ENCODE measurements at places on chromosomes 1 and 21. TPM values are rescaled to one million over a fixed set of nuclear protein-coding genes. Genes with fewer than 3 reads are reported as not detected.
A peak's percentile ranks its signal among the peaks of the same experiment; 100 is the strongest.

DNA sequence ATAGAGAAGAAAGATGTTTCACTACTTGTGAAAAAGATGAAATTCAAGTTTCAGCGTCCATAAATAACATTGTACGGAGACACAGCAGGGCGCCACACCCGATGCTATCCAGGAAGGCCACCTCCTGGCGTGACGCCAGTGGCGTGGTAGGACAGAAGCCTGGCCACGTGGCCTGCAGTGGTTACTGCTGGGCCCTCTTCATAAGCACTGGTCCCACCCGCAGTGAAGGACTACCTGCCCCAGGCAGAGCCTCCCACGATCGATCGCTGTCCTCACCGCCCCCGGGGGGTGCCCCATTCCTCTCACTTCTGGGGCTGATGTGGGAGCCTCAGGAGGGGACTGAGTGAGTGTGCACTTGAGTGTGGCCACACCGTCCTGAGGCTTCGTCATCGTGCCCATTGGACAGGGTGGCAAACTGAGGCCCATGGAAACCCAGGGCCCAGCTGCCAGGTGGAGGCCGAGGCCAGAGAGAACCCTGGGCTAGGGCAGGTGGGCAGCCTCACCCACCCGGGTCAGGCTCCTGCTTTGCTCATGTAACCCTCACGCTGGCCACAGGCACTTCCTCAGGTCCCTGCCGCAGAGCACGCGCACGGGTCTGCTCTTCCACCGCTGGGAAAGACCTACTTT lies 11.7 kb upstream of the HES5 start:
- no peak for DNase-seq

- no peak for DNase-seq
Measured at GRCh38 chr1:242139442-242139841, 140.5 kb upstream of the MAP1LC3C start.

DNA sequence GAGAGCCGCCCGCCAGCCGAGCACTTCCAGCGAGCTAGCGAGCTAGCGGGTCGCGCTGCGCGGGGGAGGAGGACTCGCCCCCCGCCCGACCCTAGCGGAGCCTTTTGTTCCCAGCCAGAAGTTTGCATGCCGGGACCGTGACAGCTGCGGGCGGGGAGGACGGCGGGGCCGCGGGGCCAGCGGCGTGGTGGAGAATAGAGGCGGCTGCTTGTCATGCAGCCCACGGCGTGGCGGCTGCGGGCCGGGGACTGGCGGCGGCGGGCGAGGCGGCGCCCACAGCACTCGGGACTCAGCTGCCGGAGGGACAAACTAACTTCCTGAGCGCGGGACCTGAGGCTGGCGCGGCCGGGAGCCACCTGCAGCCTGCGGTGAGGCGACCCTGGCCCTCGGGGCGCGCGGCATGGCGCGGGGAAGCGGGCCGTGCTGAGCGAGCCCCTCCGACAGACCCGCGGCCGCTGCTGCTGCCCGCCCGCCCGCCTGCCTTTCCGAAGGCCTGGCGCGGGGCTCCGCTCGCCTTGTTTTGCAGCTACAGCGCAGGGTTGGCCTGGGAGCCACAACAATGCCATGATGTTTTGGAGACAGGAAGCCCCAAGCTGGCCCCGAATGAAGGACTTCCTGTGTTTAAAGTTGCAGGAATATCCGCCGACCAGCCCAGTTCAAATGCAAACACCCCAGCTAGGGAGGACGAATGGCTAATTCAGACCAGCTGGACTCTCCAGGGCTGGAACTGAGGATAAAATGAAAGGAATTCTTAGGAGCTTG lies 82.2 kb upstream of the BMP8A start:
- peak; percentile 60 for DNase-seq

The FOXD2 gene
- 0.31 TPM for total RNA-seq

The NES gene
- 117 TPM for total RNA-seq

GRCh38 chr1:15051882-15052528 lies 101.5 kb upstream of the TMEM51 start:
- DNase-seq, result no peak

- peak; percentile 10 for DNase-seq
Measured at GRCh38 chr1:214292322-214292721, 11.4 kb downstream of the SMYD2 start.

DNA sequence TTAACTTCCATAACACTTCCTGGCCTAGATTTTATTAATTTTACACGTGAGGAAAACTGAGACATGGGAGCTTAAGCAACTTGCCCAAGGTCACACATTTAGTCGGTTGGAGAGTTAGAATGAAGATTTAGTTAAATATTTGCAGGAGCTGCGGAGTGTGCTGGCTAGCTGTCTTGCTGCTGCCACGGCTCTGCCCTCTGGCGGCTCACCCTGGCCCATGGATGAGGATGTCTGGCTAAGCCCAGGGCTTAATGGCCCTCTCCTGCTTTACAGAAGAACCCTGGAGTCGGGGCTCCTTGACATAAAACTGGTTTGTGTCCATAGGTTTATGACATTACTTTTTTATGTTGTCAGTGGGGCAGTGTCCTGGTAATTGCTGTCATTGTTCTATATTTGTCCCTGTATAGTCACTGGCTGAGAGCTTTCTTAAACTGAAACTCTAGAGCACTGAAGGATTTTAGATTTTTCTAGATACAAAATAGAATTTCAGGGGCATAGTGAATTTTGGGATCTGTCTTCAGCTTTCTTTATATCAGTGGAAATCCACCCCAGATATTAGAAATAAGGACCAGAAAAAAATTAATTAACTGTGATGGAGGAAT lies 88.9 kb upstream of the WLS start:
- DNase-seq, result peak; percentile 48

DNA sequence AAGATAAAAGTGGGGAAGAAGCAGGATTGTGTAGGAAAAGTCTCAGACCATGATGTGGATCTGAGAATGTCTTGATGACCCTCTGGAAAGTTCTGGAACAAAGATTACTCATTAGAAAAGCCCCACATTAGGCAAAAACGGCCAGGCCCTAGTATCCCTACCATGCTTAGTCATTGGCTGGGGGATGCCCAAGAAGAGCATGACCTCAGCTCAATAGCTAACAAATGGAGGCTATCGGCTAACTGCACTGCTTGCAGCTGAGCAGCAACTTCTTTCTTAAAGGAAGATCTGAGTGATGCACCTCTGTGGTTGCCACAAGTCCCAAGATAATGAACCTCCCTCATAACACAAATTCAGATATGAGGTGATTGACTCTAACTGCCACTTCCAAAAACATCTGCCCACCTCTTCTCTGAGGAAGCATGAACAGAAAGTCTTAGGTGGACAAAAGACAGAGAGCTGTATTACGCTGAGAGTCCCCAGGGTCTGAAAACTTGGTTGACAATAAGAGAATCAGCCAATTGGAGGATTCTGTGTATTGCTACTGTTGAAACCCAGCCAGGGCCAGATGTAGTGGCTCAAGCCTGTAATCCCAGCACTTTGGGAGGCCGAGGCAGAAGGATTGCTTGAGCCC lies 64.6 kb upstream of the AK4 start:
- DNase-seq, result no peak

GRCh38 chr21:33964706-33965325 lies 49.2 kb upstream of the ATP5PO start:
- peak; percentile 58 for DNase-seq

The WNT3A gene
- not detected for total RNA-seq

The SYF2 gene
- total RNA-seq, result 34.4 TPM

- no peak for DNase-seq
Measured at GRCh38 chr21:16514316-16514715, 784.5 kb downstream of the USP25 start.

The USP21 gene
- total RNA-seq, result 18.9 TPM

GRCh38 chr1:113963281-113963906 lies 15.9 kb upstream of the OLFML3 start:
- DNase-seq, result no peak

The SELENBP1 gene
- 15.2 TPM for total RNA-seq

The NOC2L gene
- total RNA-seq, result 136 TPM

DNA sequence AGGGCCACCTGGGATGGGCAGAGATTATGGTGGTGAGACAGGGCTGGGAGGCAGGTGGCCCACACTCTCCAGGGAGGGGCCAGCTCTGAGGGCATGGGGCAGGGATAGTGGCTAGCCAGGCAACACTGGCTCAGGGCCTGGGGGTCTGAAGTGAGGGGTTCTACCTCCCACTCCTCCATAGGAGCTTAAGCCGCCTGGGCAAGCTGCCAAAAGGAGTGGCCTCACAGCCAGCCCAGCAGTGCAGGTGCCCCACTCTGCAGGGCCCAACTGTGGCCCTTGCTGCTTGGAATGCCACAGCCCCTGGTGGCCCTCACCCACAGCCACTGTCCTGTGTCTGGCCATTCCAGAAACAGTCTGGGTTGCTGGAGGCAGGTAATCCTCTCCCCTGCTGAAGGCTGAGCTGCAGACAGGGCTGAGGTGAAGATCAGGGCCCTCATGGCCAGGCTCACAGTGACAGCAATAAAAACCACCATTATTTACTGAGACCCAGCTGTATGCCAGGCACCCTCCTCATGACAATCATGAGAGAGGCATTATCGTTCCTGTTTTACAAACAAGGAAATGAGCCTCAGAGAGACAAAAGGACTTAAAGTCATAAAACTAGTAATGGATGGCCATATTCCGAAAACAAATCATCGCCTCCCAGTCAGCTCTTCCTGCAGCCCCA lies 31.0 kb downstream of the KIF21B start:
- no peak for DNase-seq

DNA sequence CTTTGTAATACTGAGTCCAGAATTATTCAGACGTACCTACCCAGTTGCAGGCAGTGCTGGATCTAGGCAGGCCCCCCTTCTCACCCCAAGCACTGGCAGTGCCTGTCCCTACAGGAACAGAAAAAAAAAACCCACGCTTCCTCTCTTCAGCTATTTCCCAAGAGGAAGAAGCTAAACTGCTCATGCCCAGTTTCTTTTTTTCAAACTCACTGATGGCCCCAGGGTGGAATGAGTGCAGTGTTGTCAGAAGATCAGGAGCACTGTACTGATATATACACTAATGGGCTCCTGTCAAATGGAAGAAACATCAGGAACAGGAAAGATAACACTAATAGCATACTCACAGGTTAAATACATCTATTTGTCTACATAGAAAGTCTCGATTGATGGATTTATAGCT lies 28.2 kb upstream of the DOCK7 start:
- DNase-seq, result no peak

The KLHDC9 gene
- 1.5 TPM for total RNA-seq

The PLK3 gene
- total RNA-seq, result 43.9 TPM

- DNase-seq, result no peak
Measured at GRCh38 chr1:7145947-7146346, 360.7 kb downstream of the CAMTA1 start.

DNA sequence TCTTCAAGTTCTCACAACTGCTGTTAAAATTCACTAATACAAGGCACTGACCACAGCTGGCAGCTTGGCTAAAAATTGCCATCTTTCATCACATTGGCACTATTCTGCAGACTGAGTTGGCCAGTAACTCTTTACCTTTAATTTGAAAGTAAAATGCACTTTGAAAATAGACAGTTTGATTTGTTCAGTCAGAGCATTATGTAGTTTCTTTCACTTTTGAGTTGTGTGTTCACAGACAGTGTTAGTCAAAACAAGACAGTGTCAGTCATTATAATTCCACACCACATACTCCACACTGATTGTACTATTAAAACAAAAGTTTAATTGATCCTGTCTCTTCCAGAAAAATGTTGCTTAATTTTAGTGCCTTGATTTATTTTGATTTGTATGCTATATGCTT lies 160.7 kb downstream of the SDCCAG8 start:
- DNase-seq, result no peak

DNA sequence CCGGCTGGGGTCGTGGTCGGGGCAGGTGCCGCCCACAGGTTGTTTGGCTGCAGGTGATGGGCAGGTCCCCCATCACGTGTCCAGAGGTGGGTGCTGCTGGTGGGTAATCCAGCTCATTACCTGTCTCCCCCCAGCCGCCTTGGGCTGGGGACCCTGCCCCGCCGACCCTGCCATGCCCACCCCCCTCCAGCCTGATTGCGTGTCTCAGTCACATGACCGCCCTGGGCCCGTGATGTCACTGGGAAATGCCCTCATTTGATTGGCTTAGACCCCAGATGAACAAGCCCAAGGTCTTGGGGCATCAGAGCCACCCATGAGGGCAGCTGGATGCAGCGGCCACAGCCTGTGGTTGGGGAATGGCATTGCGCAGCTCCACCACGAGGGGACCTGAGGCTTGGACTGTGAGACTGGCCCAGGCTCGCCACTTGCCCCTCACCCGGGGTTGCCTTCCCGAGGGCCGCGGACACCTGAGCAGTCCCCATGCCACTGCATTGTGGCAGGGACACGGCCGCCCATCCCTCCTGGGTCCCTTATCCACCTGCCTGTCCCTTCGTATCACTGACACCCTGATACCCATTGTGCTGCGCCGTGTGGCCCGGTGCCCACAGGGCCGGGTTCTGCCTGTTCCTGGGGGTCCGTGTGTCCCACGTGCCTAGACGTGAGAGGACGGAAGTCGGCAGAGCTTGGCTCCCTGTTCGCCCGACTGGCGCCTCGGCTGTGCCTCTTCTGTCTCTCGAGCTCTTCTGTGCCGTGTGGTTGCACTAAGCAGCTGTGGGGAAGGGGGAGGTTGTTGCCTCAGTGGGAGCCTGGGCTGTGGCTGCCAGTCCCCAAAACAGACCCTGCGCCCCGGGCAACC lies 68.0 kb downstream of the FAAP20 start:
- no peak for DNase-seq

GRCh38 chr1:72885017-72885416 lies 602.7 kb upstream of the NEGR1 start:
- DNase-seq, result no peak

The FAM167B gene
- total RNA-seq, result 1.5 TPM

The TPR gene
- total RNA-seq, result 62.8 TPM

The A3GALT2 gene
- total RNA-seq, result not detected

GRCh38 chr1:66769512-66770229 lies 17.4 kb downstream of the DYNLT5 start:
- no peak for DNase-seq

- no peak for DNase-seq
Measured at GRCh38 chr1:81998165-81998564, 197.4 kb downstream of the ADGRL2 start.

GRCh38 chr1:166552706-166553105 lies 286.6 kb upstream of the POGK start:
- DNase-seq, result no peak

- no peak for DNase-seq
Measured at GRCh38 chr1:164701189-164701761, 142.3 kb downstream of the PBX1 start.

DNA sequence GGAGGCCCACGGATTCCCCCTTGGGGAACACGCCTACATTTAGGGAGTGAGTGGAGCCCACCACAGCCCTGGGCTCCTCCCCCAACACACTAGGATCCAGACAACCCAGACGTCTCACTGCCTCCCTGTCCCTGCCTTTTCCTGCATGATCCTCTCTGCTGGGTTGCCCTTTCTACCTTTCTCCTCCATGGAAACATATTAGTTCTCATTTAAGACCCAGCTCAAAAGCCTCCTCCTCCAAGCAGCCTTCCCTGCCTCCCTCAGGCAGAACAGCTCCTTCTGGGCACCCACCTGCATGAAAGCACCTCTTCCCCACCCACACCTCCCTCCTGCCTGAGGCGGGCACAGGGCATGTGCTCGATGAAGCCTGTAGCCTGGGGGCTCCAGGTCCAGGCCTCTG lies 10.7 kb downstream of the COL8A2 start:
- no peak for DNase-seq

The ANKRD13C gene
- total RNA-seq, result 18.4 TPM

- DNase-seq, result no peak
Measured at GRCh38 chr1:194568610-194569009, 1382.2 kb upstream of the B3GALT2 start.

The CFHR4 gene
- not detected for total RNA-seq
